ENCODE measurements at places on chromosomes 3 and 15. TPM values are rescaled to one million over a fixed set of nuclear protein-coding genes. Genes with fewer than 3 reads are reported as not detected.

MUC20 gene
- 29.6 TPM for total RNA-seq

DNA sequence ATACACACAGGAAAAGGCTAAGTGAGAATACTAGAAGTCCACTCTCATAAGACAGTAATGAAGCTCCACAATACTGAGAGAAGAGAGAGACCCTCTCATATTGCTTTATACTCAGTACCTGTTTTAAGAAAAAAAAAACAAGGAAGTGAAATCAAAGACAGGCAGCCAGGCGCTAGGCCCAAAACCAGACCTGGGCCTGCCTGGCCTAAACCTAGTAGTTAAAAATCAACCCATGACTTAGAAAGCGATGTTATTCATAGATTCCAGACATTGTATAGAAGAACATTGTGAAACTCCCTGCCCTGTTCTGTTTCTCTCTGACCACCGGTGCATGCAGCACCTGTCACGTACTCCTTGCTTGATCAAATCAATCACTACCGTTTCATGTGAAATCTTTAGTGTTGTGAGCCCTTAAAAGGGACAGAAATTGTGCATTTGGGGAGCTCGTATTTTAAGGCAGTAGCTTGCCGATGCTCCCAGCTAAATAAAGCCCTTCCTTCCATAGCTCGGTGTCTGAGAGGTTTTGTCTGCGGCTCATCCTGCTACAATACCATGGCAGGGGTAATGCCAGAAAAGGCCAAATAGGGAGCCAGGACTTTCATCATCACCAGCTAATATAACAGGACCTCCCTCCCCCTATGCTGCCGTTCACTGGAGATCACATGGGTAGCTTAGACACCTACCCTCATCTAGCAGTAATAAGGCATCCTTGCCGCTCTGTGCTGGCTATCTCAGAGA is 1294.1 kb downstream of the NSUN3 start:
- no peak for DNase-seq

GRCh38 chr3:116112696-116113095 is 332.6 kb downstream of the LSAMP start:
- no peak for DNase-seq

GRCh38 chr3:184300378-184300720 is 1.3 kb downstream of the PSMD2 start:
- DNase-seq: no peak

PAQR5 gene
- 0.50 TPM for total RNA-seq

C3orf70 gene
- total RNA-seq: 0.28 TPM

- DNase-seq: no peak
Observed at GRCh38 chr15:70079888-70080287, 17.8 kb downstream of the TLE3 start.

- DNase-seq: no peak
Observed at GRCh38 chr3:124563376-124563775, 166.9 kb upstream of the UMPS start.

- DNase-seq: no peak
Observed at GRCh38 chr3:160540551-160540950, 24.8 kb downstream of the KPNA4 start.

CCR8 gene
- total RNA-seq: not detected

SLC2A2 gene
- 351 TPM for total RNA-seq

DNA sequence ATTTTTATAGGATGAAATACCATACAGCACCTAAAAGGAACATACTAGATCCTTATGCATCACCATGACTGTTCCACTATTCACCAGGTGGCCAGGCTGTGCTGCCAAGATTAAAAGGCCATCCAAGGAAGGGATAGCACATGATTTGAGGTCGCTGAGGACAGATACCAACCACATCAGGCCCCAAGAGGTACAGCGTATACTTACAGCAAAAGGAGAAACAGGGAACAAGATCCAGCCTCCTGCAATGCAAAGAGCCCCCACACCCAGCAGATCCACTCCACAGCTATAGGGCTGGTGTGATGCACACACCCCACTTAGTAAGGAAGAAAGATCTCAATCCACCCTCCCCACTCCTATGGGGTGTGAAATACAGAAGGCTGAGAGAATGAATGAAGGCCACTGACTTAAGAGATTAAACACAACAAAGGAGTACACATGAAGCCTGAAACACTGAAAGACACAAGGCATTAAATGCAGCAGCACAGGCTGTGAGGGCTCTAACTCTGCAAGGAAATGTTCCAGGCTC is 32.0 kb upstream of the ZNF445 start:
- no peak for DNase-seq

DNA sequence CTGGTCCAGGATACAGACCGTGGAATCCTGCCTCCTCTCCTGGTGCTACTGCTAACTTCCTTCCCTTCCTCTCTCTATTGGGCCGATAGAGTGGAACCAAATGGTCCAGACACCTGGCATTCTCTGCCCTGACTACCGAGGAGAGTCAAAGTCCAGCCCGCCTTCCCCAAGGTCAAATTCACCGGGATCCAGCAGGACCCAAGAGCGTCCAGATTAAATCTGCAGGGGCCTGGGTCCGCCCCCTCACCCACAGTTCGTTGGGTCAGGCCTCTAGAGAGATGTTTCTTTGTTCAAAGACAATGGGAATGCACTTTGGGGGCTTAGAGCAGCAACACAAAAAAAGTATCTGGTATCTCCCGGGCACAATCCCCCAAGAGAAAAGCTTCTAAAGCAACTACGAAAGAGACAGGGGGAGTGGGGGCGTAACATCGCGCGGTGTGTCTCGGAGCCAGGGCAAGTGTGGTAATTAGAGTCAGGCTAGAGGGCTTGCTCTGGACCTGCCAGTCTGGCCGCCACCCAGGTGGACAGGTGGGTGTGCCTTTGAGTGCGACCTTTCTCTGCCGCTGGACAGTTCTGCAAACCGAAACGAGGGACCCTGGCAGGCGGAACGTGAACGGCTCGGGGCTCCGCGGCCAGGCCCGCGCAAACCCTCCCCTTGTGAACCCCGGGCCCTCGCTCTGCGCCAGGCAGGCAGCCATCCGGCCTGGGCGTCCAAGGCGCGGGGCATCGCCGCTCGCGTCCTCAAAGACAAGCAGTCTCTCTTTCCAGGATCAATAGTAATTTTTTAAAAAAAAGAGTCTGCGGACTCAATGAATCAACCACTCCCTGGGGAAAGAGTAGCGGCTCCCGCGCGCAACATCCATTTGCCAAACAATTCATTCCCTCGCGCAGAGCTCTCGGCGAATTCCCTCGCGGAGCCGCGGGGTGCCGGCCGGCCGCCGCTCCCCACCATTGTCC is 806 bp downstream of the KLHL25 start:
- DNase-seq: peak; percentile 87

DNA sequence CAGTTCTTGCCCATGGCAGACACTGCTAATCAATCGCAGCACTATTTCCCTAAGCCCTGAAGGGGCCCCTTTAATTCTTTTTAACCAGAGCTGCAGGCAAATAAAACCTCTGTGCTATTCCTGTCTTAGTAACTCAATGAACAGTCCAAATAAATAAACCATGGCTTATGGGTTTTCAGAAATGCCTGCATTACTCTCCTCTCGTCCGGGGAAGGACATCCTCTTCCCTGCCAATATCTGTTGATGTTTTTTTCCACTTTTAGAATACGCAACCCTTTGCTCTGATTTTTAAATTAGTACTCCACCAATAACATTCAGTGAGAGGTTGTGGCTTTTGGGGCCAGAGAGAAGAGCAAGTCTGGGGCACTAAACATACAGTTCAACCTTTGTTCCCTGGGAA is 35.2 kb upstream of the PRICKLE2 start:
- DNase-seq: no peak

DNA sequence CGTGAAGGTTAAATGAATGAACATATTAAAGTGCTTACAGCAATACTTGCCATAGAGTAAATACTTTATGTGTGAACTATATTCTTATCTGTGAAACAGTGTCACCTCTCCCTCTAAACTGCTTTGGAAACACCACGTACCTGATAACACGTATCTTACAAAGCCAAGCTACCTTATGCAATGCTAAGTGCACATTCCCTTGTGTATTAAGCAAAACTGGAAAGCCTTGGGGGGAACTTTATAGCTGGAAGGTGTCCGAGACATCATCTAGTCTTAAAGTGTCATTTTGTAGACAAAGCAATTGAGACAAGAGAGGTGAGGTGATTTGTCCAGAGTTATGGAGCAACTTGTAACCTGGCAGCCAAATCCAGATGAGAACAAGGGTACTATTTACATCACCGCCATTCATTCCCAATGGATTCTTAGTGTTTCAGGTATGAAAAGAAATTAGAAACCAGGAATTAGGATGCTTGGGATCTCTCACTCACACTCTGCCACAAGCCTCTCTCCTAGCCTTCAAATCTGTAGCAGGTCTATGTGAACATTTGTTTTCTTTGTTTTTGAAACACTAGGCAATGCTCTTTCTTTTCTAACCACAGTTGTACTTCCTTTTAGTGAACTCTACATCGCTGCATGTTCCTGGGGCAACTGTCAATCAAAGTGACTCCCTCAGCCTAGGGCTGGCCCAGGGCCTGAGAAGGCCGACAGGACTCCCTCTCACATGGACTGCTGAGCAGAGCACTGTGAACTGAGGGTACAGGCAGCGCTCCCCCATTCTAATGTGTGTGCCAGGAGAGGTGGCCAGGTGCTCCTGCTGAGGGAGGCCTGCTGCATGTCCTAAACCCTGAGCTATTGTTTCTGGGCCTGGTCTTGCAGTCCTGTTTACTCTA is 13.9 kb upstream of the MGLL start:
- DNase-seq: no peak
